NCI-H510A treated with DMSO at 0.1 percent for 48 hours (cell line): ENCODE measurements at places on chromosomes 13 and 19.

GRCh38 chr13:43830497-43830881 lies 43.7 kb upstream of the ENOX1 start:
- no peak for DNase-seq

GRCh38 chr13:46392967-46393366 lies 5.9 kb upstream of the RUBCNL start:
- no peak for DNase-seq

DNA sequence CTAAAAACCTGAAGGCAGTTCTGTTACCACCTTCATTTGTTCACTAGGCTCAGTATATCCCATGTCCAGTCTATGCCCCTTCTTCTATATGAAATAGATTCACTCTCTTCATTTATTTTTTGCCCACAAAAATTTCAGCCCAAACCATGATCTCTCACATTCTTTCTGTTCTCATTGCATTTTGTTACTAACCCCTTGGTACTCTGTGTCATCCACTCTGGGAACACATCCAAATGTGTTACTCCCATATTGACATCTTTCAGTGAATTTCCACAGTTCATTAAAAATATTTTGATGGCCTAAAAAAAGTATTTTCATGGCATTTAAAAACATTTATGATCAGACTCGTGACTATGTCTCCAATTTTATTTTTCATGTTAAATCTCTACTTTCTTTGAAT lies 378.9 kb downstream of the SLITRK1 start:
- DNase-seq = no peak

- no peak for DNase-seq
These were observed 34.2 kb downstream of the THSD1 start for GRCh38 chr13:52371736-52372247.

- no peak for DNase-seq
These were observed 4.3 kb upstream of the DUXA start for GRCh38 chr19:57171551-57172081.

DNA sequence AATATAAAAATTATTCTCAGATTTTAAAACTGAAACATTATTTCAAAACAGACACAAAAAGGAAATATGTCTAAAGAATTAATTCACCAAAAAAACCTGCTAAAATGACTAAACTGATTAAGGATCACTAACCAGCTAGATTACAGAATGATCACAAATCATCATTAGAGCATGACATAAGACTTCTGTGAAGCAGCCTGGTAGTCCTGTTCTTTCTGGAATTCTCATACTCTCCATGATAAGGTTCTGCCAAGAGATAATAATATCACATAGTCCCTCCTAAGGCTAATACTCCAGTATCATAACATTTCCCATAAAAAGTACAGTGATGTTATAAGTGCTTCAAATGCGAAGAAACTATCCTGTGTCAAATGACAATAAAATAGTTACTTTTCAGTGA lies 1814.9 kb downstream of the SLITRK5 start:
- no peak for DNase-seq

DNA sequence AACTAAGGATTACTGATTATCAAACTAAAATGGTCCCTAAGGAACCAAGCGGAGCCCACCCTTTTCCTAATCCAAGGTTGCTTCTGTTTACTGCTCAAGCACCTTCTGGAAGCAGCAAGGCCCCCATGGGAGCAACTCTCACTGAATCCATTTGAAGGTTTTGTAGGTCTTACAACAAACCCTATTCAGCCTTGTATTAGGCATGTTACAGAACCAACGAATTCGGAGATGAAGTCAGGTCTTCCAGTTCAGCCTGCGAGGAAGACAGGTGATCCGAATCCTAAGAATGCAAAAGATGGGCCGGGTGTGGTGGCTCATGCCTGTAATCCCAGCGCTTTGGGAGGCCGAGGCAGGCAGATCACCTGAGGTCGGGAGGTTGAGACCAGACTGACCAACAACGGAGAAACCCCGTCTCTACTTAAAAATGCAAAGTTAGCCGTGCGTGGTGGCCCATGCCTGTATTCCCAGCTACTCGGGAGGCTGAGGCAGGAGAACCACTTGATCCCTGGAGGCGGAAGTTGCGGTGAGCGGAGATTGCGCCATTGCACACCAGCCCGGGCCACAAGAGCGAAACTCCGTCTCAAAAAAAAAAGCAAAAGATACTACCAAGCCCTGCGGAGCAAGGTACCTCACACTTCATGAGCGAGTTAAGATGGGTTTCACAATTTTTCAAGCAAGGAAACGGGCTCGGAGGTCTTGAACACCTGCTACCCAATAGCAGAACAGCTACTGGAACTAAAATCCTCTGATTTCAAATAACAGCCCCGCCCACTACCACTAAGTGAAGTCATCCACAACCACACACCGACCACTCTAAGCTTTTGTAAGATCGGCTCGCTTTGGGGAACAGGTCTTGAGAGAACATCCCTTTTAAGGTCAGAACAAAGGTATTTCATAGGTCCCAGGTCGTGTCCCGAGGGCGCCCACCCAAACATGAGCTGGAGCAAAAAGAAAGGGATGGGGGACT lies 609 bp downstream of the ZAR1L start:
- DNase-seq = no peak

- DNase-seq = no peak
These were observed 547.7 kb upstream of the SLITRK1 start for GRCh38 chr13:84430015-84430414.

DNA sequence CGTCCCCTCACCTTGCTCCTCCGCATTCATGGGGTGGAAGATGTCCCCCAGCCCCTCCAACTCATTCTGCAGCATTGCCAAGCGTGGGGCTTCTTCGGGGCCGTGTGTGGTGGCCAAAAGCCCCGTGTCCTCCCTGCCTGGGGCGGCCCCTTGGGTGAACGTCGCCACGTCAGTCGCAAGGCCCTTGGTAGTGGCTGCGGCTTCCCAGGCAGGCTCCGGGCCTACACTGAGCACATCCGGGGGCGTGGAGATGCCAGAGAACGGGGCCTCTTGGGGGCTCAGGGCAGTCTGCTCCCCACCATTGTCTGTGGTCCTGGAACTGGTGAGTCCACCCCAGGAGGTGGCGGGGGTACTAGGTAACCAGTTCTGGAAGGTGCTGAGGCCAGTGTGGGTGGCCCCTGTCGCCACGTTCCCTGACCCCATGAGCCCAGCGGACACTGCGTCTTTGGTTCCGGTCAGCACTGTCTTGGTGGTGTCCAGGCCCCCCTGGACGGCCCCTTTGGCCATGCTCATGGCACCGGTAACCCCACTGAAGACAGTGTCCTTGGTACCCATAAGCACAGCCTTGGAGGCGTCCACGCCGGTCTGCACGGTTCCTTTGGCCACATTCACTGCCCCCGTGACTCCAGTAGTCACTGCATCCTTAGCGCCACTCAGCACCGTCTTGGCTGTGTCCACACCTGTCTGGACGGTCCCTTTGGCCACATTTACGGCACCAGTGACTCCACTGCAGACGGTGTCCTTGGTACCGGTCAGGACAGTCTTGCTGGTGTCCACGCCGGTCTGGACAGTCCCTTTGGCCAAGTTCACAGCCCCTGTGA lies 7.6 kb downstream of the PLIN4 start:
- DNase-seq = no peak

- DNase-seq = peak; percentile 14
These were observed 574.2 kb downstream of the PCDH9 start for GRCh38 chr13:66655847-66656454.

DNA sequence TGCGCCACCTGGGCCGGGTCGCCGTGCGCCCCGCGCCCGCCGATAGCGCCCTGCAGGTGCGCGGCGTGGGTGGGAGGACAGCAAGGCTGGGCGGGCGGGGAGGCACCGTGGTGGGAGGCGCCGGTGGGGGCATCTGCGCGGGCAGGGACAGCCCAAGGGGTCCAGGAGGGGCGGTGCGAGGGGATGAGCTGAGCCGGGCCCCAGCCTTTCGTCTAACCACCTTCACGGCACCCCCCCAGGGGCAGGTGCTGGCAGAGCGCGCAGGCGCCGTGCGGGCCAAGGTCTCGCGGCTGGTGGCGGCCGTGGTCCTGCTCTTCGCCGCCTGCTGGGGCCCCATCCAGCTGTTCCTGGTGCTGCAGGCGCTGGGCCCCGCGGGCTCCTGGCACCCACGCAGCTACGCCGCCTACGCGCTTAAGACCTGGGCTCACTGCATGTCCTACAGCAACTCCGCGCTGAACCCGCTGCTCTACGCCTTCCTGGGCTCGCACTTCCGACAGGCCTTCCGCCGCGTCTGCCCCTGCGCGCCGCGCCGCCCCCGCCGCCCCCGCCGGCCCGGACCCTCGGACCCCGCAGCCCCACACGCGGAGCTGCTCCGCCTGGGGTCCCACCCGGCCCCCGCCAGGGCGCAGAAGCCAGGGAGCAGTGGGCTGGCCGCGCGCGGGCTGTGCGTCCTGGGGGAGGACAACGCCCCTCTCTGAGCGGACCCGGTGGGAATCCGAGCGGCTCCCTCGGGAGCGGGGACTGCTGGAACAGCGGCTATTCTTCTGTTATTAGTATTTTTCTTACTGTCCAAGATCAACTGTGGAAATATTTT lies 3.1 kb downstream of the KISS1R start:
- peak; percentile 56 for DNase-seq

- peak; percentile 23 for DNase-seq
These were observed 51.3 kb upstream of the GAS6 start for GRCh38 chr13:113915012-113915763.

DNA sequence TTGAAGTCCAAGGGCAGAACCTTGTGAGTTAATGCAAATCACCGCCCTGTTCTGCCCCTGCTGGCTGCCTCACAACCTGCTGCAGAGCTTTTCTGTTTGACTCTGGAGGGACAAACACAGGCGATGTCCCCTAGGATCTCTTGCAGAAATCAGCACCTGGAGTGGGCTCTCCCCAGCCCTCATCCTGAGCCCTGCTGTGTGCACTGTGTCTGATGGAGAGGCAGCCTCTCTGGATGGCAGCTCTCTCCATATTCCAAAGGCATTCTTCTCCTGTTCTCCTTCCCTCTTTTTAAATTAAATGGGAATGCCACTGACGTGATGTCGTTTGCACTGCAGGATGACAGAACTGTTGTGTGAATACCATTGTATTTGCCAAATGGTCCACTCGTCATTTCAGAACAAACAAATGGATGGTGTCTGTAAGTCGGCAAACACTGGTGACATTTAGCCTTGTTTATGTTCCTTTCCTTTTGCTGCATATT lies 184.1 kb downstream of the ZNF536 start:
- no peak for DNase-seq
